ENCODE measurements at places on chromosomes 4 and X.

GRCh38 chrX:13341491-13342101, 21.7 kb upstream of the ATXN3L start:
- DNase-seq = no peak

GRCh38 chrX:2220829-2221567, 279.8 kb downstream of the DHRSX start:
- DNase-seq = no peak

- peak; percentile 35 for DNase-seq
Observed at GRCh38 chr4:107183155-107183774, 147.2 kb upstream of the DKK2 start.

DNA sequence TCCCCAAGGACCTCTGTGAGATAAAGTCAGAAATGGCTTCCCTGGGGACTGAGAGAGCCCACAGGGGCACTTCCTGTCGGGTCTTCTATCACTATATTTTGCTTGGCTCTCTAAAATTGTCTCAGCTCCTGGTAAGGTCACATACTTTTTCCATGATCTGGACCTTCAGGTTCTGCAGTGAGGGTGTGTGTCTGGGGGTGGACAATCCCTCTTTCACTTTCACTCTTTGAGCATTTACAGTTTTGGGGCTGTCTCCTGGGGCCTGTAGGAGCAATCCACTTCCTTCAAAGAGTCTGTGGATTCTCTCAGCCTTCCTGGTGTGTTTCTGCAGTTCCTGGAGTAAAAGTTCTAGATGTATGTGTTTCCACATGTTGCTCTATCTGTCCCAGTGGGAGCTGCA, 335.7 kb downstream of the FSTL5 start:
- DNase-seq = no peak

GRCh38 chrX:124256216-124256615, 76.2 kb upstream of the TEX13D start:
- DNase-seq = peak; percentile 8

GRCh38 chr4:82519776-82520175, 42.0 kb downstream of the TMEM150C start:
- no peak for DNase-seq

- no peak for DNase-seq
Observed at GRCh38 chr4:151420250-151420807, 11.4 kb downstream of the FHIP1A start.

- DNase-seq = no peak
Observed at GRCh38 chr4:110484767-110485166, 8.8 kb downstream of the ENPEP start.

DNA sequence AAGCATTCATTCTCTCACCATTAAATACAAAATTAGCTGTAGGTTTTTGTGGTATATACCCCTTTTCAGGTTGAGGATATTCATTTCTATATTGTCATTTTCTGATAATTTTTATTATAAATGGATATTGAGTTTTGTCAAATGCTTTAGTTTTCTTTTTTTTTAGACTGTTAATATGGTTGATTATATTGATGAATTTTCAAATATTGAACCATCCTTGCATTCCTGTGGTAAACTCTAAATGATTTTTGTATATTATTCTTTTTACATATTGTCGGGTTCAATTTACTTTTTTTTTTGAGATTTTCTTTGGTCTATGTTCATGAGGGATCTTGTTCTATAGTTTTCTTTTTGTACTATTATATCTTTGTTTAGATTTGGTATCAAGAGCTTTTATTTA, 165.1 kb downstream of the GPAT3 start:
- no peak for DNase-seq

DNA sequence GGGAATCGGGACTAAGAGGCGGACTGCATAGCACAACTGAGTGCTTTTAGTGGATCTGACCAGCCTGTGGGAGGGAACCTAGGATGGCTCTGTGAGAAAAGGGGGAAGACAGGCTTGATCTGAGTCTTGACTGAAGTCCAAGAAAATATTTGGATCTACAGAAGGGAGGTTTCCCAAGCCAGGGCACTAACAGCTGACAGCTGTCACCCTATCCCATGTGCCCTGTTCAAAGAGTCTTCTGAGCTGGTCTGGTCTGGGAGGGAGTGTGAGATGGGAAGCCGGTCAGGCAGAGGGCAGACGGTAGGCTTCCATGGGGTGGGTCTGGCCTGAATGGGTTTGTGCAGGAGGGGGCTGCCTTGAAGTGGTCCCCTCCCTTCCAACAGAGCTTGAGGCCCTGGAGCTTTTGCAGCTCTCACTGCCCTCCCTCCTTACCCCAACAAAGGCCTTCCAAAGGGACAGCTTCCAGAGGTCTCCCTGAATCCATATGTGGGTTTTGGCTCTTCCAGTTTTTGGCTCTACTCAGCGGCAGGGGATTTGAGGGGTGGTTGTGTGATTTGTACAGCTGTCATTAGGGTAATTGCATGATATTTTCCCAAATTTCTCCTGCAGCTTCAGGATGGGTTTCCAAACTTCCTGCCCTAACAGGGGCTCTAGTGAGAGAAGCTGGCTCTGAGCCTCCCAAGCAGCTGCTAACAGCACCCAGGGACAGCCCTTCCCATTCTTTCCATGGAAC, 643.7 kb downstream of the BCOR start:
- DNase-seq = peak; percentile 75

GRCh38 chr4:185344743-185345538, 50.8 kb downstream of the LRP2BP start:
- no peak for DNase-seq

GRCh38 chrX:12919051-12919450, 12.6 kb downstream of the TLR8 start:
- no peak for DNase-seq

DNA sequence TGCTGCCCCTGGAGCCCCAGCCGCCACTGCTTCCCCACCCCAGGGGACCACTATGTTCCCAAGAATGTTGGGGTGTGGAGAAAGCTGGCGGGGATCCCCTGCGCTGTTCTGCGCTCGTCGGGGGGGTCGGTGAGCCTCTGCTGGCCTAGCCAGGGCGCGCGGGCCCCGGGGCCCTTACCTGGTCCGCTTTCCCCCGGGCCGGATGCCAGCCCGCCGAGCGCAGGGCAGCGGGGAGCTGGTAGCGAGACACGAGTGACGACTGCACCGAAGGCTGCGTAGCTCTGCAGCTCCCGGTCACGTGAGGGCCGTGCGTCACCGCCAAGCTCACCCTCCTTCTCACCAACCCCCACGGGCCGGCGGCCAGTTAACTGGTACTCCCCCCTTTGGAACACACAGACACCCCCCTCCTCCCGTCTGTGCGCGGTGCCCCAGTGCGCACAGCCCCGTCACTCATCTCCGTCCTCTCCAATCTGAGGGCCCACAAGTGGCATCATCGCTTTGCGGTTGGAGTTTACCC, at the start of gene BEX1:
Gene BEX1, minus strand, starts transcription at position 254 of the 517 bp plus-strand sequence. CDS start 897 bp downstream, outside the sequence.
- DNase-seq = peak; percentile 86

GRCh38 chrX:17567187-17567586, 170.1 kb upstream of the SCML1 start:
- DNase-seq = no peak

DNA sequence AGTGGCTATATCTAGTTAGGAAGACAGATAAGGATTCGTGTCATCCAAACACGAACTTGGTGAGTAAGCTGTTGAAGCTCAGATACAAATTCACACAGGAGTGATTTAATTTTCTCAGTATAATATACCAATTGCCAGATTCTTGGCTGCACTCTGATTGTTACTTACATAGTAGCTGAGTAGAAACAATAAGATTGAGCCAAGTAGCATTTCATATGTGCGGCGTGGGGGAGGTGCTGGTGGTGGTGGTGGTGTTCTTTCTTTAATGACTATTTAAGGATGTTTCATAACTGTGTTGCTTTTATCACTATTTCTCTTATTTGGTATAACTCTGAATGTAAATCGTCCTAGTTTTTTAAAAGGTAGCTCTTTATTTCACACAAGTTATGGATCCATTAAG, 102.9 kb downstream of the UGT8 start:
- DNase-seq = peak; percentile 6

DNA sequence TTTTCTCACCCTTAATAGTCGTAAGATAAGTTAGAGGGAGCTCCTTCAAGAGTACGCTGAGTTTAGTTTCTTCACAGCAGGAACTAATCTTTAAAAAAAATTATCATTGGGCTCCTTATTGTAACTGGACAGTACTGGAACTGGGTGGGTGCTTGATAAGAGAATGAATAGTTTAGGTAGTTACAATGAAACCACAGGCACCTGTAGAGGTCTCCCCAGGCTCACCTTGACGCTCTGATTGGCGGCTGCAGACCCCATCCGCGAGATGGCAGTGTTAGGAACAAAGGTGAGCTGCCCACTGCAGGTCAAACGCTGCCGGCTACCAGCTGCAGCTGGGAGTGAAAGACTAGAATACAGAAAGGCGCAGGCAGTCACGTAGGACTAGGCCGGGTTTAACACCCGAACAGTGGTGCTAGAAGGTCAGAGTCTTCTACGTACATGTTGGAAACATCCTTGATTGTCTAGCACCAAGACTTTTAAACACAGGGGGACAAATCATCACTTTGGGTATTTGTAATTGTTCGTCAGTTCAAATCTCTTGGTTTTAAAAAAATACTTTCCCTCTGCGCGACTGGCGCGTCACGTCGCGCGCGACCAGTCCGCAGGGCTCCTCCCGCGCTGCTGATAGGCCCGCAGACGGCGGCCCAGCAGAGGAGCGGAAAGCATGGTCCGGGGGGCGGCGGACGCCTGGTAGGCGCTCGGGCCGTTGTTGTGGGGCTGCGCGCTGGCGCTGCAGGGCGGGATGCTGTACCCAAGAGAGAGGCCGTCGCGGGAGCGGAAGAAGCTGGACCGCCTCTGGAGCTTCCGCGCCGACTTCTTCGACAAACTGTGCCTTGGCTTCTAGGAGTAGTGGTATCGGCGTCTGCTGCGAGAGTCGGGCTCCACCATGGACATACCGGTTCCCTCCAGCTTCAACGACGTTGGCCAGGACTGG, 45.6 kb downstream of the SMARCA5 start:
- peak; percentile 39 for DNase-seq

DNA sequence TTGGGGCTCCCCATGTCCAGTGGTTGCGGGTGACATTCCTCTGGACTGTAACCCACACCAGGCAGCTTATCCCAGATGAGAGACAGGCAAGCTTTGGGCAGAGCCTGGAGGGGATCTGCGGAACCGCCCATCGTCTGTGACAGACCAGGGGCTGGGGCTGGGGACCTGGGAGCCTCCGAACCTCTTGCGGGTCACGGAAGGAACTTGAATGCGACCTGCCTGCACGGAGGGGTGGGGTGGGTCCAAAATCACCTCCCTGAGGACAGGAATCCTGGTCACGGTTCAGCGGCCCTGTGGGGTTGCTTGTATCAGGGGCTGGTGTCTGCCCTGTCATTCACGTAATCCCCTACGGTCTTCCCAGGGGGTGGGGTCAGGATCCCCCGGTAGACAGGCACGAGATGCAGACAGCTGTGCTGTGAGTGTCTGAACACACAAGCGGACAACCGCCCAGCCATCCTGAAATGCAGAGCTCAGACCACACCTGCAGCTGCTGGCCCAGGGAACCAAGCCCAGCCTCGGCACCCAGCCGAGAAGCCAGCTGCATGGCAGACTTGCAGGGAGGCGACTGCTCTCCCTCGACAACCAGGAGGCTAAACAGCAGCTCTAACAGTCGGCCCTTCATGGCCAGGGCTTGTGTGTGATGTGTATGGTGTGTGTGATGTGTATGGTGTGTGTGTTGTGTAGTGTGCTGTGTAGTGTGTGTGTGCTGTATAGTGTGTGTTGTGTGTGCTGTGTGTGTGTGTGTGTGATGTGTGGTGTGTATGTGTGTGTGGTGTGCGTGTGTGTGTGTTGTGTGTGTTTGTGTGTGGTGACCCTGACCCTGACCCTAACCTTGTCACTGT, 105.9 kb upstream of the ADRA2C start:
- DNase-seq = peak; percentile 17

GRCh38 chrX:130125091-130125874, 15.0 kb upstream of the ELF4 start:
- DNase-seq = no peak
